ENCODE measurements at places on chromosomes 11 and 22. TPM values are rescaled to one million over a fixed set of nuclear protein-coding genes. Genes with fewer than 3 reads are reported as not detected.

SPINDOC gene
- total RNA-seq, result 12.1 TPM

ENTHD1 gene
- not detected for total RNA-seq

APOBEC3B gene
- 0.33 TPM for total RNA-seq

OR5AS1 gene
- not detected for total RNA-seq

KRTAP5-8 gene
- not detected for total RNA-seq

MAPK11 gene
- 13.4 TPM for total RNA-seq

OR52A1 gene
- not detected for total RNA-seq

PTH gene
- not detected for total RNA-seq

TRAPPC4 gene
- 52.6 TPM for total RNA-seq

KRTAP5-9 gene
- 0.32 TPM for total RNA-seq

SCGB1D2 gene
- not detected for total RNA-seq

Measured in breast epithelium (tissue), 4 donors.